NCI-H1092 (cell line): ENCODE measurements at places on chromosomes 6 and 20.
A peak's percentile ranks its signal among the peaks of the same experiment; 100 is the strongest.

DNA sequence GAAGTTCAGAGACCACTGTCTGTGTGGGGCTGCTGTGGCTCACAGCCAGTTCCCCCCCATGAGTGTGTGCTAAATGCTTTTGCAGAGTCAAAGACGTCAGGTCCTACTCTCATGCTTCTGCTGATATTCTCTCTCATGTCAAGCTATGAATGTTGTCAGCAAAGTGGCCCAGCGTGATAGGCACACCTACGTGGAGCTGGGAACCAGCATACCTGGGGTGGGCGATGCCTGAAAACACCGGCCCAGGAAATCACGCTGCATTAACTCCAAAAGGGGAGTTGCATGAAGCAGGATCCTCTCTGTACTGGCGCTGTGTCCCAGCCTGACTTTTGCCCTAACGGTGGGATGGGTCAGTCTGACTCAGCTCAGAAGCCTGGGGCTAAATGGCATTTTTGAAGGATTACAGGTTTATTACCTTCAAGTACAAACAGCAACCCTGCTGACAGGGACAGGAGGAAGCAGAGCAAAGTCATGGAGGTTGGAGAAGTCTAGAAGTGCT lies 9.0 kb upstream of the MRPS10 start:
- DNase-seq = no peak

GRCh38 chr6:108795122-108795521 lies 53.1 kb upstream of the ARMC2 start:
- no peak for DNase-seq

DNA sequence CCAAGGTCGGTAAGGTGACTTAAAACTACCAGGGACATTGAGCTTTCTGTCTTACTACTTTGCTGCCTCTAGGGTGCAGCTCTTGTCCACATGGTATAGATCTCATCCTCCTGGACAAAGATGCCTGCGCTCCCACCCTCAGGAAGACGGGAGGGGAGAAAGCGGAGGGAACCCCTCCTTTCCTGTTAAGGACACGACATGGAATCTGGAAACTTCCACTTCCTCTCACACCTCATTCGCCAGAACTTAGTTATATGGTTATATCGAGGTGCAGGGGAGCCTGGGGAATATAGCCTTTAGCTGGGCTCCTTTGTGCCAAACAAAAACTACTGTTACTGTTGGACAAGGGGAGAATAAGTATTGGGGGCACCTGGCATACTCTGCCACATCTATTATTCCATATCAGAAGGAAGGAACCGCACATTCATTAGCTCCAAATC lies 224.3 kb upstream of the TSHZ2 start:
- DNase-seq = no peak

DNA sequence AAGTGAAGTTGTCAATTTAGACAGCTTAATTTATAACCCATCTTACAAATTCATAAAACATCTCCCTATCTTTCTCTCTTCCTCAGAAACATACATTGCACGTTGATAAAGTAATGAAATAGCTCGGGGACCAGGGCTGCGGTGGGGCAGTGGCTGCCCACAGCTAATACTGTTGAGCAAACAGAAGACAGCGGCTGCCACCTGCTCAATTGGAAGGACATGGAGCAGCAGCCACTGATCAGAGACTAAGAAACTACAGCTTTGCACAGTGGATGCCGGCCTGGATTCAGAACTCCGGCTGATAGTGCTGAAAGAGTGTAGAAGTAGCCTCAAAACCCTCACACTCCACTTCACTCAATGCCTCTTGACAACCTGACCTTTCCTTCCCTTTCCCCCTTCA lies 157.9 kb upstream of the PDE10A start:
- peak; percentile 5 for DNase-seq

- DNase-seq = no peak
Observed at GRCh38 chr20:7496394-7496991, 443.8 kb downstream of the HAO1 start.

GRCh38 chr6:112258642-112259336 lies 4.4 kb upstream of the LAMA4 start:
- DNase-seq = no peak

DNA sequence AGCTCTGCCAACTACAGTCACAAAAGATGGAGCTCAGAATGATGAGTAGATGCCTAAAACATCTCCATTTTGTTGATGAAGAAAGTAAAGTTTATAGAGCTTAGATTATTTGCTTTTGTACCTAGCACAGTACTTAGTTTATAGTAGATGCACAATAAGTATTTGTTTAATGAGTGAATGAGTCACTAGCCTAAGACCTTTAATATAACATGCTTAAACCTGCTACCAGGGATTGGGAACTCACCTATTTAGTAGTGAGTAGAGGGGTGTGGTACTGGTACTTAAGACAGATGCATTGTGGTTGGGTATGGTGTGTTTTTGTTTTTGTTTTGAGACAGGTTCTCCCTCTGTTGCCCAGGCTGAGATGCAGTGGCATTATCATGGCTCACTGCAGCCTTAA lies 35.8 kb downstream of the TRIM38 start:
- no peak for DNase-seq

DNA sequence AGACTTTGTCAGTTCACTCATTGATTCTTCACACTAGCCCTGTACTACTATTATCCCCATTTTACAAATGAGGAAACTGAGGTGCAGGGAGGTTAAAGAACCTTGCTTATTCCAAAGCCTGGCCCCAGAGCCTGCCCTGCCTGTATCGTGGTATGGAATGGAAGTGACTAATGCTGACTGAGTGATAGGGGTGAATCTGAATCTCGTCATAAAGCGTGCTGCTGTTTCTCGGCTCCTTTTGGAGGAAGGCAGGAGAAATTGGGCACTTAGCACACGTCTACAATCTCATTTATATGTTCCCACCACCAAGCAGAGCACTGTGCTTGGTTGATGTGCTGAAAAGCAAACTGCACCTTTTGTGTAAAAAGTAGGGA lies 17.1 kb downstream of the GFRA4 start:
- DNase-seq = no peak

- DNase-seq = no peak
Observed at GRCh38 chr20:6501061-6501460, 266.4 kb upstream of the BMP2 start.

DNA sequence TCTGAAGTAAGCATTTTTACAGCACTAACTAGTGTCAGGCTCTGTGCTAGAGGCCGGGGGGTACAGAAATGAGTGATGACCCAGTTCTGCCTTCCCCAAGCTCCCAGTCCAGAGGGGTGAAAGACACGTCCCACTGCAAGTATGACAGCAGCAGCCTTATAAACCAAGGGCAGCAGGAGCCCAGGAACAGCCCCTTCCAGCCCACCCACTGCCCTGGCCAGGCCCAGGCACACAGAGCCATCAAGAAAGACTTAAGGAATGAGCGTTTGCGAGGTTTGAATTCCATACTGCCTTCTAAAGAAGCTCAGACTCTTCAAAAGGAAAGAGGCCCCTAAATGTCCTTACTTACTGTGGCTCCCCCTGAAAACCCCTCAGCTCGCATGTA lies 10.0 kb downstream of the TRERF1 start:
- DNase-seq = no peak

DNA sequence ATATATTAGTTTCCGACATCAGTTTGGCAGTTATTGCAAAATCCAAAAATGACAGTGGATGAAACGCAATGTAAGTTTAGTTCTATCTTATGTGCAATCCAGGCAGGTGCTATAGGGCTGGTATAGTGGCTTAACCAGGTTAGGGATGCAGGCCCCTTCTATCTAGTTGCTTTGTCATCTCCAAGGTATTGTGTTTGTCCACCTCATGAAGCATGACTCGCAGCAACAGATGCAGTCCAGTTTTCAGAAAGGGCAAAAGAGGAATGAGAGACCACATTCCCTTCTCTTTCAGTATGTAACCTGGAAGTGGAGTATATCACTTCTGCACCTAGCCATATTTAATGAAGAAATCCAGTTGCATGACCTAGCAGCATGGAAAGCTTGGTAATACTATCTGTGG lies 59.7 kb downstream of the PKIB start:
- no peak for DNase-seq

DNA sequence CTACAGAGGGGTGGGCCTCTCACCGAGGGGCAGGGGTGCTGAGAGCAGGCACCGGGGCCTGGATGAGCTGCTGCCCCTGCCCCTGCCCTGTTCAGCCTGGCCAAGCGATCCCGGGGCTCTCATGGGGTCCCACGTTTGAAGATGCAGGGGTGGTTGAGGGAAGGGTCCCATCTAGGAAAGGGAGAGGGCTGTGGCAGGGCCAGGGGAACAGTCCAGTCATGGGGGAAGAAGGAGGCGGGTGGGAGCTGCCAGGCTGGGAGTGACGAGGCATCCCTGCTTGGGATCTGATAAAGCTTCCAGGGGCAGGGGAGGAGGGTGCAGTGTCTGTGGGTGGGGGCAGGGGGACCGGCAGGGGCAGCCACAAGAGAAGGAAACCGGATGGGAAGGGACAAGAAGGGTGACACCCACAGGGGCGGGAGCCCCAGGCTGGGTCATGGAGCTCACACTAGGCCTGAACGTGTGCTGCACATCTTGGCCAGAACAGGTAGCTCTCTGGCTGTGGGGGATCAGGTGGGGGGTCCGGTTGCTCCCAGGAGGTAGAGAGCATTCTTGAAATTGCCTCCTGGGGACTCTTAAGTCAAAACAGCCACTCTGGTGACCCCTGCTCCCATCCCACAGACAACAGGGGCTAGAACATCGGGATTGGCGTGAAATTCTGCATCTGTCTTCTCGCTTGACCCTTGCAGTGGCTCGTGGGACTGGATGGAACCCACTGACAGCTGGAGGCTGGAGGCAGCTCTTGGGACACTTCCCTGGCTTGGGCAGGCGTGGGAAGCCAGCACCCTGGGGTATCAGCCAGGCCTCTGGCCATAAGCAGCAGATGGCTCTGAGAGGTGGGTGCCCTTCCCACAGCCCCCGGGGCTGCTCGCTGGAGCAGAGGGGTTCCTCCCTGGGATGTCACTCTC lies 58.0 kb upstream of the GATA5 start:
- DNase-seq = no peak

GRCh38 chr6:150142670-150143515 lies at the start of gene PPP1R14C:
Gene PPP1R14C, plus strand, starts transcription at chr6:150143044. Its CDS starts 149 bp downstream, at chr6:150143193.
- peak; percentile 47 for DNase-seq

GRCh38 chr6:42190554-42191183 lies 4.1 kb downstream of the GUCA1B start:
- no peak for DNase-seq

- no peak for DNase-seq
Observed at GRCh38 chr6:106103728-106104109, 17.6 kb downstream of the PRDM1 start.

GRCh38 chr20:37688093-37688492 lies 5.7 kb upstream of the CTNNBL1 start:
- DNase-seq = no peak

- no peak for DNase-seq
Observed at GRCh38 chr20:23024701-23025100, 10.4 kb upstream of the SSTR4 start.

GRCh38 chr20:61656198-61656597 lies 404.1 kb downstream of the CDH4 start:
- DNase-seq = no peak

- no peak for DNase-seq
Observed at GRCh38 chr6:169173532-169174268, 79.9 kb downstream of the THBS2 start.

DNA sequence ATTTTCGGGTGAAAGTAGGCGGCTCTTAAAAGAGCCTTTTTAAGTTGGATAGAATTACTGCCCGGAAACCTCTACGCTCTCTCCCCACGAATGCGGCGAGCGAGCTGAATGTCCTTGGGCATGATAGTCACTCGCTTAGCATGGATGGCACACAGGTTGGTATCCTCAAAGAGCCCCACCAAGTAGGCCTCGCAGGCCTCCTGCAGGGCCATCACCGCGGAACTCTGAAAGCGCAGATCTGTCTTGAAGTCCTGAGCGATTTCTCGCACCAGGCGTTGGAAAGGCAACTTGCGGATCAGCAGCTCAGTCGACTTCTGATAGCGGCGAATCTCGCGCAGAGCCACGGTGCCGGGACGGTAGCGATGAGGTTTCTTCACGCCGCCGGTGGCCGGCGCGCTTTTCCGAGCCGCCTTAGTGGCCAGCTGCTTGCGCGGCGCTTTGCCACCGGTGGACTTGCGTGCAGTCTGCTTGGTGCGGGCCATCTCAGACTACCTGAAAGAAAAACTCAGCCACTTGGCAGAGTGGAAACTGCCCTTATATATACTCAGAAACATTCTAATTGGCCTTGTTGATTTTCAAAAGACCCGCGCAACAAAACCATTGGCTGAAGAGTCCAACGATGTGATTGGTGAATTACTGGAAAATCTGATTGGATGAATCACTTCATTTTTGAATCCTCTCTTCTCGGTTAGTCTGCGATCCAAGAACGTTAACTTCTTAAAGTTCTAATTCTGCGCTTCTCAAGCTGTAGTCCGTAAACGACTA lies 93.9 kb upstream of the BTN3A2 start:
- DNase-seq = peak; percentile 53

DNA sequence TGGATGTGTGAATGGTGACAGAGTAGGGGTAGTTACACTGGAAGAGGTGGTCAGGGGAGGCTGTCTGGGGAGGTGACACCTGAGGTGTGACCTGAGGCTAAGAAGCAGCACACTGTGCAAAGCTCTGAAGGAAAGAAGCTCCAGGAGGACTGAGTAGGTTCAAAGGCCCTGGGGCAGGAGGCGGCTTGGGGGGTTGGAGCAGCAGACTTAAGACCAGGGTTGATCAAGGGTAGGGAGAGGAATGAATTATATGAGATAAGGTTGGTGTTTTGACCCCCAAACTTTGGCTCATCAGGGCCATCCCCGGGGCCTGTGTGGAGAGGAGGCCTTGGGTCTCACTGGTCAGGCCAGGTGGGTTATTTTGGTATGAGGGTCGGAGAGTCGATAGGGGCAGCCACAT lies 166.1 kb downstream of the GRM4 start:
- no peak for DNase-seq

DNA sequence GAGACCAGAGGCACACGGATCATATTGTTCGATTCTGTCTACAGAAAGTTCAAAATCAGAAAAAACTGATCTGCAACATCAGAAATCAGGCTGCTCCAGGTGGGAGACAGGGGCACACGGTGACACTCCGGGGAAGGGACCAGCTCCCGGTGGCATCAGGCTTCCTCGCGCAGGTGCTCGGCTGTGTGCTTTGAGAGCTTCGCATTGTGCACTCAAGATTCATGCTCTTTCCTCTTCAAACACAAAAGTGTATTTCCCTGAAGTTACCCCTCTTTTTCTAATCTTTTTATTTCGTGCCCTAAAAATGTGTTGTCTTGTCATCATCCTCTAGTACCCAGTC lies 108.1 kb downstream of the DLL1 start:
- no peak for DNase-seq

GRCh38 chr6:9610620-9611415 lies 804.1 kb downstream of the TFAP2A start:
- DNase-seq = no peak

- DNase-seq = peak; percentile 16
Observed at GRCh38 chr6:138001750-138002349, 105.4 kb downstream of the PERP start.

- DNase-seq = no peak
Observed at GRCh38 chr20:11205769-11206362, 532.1 kb upstream of the JAG1 start.

- DNase-seq = no peak
Observed at GRCh38 chr6:21961226-21961625, 335.6 kb downstream of the PRL start.
